ENCODE measurements at places on chromosomes 12 and 14.

GRCh38 chr14:91311284-91311662 is 66.8 kb upstream of the GPR68 start:
- DNase-seq: no peak

- no peak for DNase-seq
These were observed 473.5 kb downstream of the FOXG1 start for GRCh38 chr14:29240066-29240465.

DNA sequence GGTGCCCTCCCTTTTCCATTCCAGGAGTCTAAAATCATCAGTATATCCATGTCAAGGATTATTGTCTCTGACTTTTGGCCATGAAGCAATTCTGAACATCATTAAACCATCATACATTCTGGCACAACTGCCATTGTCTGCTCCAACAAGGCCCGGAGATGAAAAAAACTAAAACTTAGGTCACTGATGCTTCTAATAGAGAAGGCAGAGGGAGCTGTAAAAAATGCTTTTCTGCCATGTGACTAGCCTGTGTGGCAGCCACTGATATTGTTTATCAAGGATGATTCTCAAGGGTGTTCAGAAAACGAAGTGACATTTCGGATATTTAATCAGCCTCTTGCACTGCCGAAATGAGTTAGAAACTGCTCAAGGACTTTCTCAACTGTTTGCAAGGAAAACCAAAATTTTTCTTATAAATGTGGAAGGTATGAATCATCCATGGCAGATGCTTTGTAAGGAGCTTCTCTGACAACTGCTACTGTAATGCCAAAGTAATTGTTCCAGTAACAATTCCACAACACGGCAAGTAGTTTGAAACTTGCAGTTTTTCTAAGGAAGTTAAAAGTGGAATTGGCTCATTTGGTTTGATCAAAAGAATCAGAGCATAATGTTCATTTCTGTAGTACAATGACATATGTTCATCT is 1076.5 kb upstream of the FLRT2 start:
- no peak for DNase-seq

- DNase-seq: no peak
These were observed 121.3 kb upstream of the MAX start for GRCh38 chr14:65223636-65224035.

DNA sequence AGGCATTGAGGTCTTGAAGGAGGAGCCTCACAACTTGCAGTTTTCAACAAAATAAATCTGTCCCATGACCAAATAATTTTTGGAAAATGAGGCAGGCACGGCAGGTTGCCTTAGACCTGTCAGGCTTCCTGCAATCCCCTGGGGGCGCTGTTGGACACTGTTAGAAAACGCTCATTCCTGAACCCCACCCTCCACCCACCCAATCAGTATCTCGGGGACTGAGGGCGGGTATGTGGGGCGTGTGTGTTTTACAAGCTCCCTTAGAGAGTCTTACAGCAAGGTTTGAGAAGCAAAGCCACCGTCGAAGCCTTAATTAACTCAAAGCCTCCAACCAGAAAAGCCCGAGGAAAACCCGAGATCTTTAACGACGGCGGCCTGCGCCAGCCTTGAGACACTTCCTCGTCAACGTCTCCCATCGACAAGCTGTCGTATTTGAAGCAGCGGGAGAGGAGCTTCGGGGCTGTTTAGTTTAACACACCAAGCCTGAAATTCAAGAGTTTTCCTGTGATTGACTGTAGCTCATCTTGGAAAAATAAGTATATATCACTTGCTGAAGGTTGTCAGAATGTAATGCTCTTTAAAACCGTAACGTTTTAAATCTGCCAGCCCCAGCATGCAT is 123.0 kb downstream of the GLT1D1 start:
- DNase-seq: peak; percentile 72

GRCh38 chr14:60965402-60965801 is 15.5 kb downstream of the TRMT5 start:
- no peak for DNase-seq

- no peak for DNase-seq
These were observed 68.8 kb downstream of the EXOC5 start for GRCh38 chr14:57199921-57200320.

GRCh38 chr12:116416166-116416565 is 138.7 kb upstream of the MED13L start:
- DNase-seq: no peak

DNA sequence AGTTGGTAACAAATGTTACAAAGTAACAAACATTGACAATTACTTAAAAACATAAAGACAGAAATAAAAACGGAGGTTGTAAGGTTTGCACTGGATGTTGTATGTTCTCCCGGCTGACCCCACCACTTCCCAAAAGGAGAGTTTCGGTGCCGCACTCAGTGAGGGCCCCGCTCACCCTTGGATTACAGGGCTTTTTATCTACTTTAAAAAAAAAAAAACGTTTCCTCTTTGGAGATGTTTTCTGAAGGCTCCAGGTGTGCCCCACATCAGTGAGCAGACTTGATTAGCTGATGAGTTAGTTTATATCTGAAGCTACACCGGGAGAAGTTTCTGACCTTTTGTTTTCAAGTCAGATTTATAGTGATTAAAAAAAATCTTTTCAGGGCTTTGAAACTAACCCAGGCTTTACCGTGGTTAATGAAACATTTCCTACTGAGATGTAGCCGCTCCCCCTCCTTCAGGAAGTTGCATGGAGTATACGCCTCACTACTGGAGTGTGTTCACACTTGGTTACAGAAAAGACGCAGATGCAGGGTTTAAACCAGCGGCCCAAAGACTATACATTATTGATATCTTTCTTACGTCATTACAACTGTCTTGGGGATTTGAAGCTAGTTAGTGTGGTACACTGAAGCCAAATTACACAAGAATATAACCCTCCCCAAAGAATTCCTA is 38.0 kb upstream of the BCL7A start:
- DNase-seq: no peak

DNA sequence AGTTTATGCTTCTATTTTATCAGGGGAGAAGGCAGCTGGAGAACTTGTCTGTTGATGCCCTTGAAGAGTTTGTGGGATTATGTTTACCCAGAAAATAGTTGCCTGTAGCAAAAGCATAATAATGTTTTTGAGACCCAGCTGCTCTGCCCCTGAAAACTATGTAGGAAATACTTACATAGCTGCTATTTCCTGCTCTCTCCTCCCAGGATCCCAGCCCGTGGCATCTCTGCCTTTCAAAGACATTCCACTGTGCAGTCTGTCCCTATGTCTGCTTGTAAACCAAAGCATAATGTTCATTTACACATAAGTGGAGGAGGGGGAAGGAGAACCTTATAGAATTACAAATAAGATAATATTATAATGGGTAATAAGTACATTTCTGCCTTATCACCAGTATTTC is 198.7 kb downstream of the SYT1 start:
- no peak for DNase-seq

- peak; percentile 70 for DNase-seq
These were observed 10.9 kb upstream of the MYL2 start for GRCh38 chr12:110931315-110931728.

GRCh38 chr12:15717940-15718567 is 71.1 kb downstream of the EPS8 start:
- no peak for DNase-seq

GRCh38 chr12:68451261-68452077 is 119.3 kb upstream of the MDM1 start:
- DNase-seq: no peak

- DNase-seq: no peak
These were observed 3.3 kb downstream of the BTG1 start for GRCh38 chr12:92142251-92142926.

DNA sequence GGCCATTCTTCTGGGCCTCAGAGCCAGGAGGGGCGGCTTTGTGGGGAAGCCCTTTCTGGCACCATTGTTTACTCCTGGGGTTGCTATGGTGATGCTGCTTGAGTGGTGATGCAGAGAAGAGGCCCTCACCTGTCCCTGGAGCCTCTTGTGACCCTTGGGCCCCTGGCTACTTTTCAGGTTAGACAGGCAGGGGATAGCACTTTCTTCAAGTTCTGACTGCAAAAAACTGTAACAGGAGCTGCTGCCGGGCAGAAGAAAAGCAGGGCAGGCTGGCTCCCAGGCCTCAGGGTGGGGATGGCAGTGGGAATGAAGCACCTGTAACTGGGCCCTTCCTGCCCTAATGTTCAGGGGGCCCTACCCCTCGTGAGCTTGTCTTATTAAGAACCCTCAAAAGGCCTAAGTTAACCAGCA is at the start of gene TEX52:
TSS of gene TEX52 (minus strand) at position 19 of the 411 bp plus-strand sequence. CDS start at position 6, 13 bp downstream.
- peak; percentile 41 for DNase-seq

DNA sequence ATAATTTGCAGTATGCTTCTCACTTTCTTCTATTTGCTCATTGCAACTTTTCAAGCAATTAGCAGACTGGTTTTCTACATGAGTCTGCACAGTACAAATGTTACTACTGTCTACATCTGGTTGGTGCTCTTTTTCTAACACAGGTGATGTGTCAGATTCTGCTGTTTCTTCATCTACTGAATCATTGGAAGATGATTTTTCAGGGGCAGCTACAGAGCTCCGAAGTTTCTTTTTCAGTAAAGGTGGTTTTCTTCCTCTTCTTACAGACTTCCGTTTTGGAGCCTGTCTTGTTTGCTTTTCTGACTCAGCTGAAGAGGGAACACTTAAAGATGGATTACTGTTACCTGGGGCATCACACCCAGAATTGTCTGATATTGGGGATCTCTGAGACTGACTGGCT is 62.1 kb downstream of the SCAF11 start:
- no peak for DNase-seq

DNA sequence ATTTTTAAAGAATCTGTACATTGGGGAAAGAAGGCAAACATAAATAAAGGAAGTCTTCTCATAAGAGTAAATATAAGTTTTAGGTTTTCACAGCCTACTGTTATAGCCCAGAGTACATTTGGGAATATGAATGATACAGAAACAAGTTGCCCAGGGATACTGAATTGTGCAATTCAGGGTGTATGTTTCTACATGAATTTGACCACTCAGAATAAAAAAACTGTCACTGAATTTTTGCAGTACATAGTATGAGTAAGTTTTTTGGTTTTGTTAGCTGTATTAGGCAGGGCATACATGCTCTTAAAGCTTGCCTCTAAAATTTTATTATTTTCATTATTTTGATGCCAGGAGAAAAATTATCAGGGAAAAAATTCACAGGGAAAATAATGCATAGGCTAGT is 6.6 kb upstream of the PCNX4 start:
- no peak for DNase-seq

- no peak for DNase-seq
These were observed 52.7 kb downstream of the CCDC92 start for GRCh38 chr12:123919980-123920360.

DNA sequence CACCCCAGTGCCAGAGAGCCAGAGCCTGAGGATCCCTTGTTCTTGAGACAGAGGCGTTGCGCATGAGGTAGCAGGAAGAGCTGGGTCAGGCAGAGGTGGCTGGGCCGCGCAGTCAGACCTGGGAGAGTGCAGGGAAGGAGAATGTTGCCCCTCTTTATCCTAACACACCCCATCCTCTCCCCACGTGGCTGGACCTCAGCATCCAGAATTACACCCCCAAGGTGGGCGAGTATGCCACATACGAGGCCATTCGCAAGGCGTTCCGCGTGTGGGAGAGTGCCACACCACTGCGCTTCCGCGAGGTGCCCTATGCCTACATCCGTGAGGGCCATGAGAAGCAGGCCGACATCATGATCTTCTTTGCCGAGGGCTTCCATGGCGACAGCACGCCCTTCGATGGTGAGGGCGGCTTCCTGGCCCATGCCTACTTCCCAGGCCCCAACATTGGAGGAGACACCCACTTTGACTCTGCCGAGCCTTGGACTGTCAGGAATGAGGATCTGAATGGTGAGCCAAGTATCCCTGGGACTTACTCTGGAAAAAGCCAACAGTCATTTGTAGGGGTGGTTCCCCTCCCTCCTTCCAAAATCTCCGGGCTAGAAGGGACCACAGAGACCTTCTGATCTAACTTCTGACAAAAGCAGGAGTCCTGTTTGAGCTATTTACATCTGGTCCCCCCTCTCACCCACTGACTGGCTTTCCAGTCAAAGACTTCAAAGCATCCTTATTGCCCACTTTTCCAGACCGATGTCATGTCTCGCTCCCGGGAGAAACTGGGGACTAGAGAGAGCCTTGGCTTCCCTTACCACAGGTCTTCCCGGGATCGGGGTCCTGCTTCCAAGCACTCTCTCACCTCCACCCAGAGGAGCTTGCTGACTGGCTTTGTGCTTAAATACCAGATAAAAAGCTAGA is 6.1 kb downstream of the MMP14 start:
- no peak for DNase-seq

GRCh38 chr12:125983094-125983783 is 918.0 kb downstream of the AACS start:
- DNase-seq: peak; percentile 91

DNA sequence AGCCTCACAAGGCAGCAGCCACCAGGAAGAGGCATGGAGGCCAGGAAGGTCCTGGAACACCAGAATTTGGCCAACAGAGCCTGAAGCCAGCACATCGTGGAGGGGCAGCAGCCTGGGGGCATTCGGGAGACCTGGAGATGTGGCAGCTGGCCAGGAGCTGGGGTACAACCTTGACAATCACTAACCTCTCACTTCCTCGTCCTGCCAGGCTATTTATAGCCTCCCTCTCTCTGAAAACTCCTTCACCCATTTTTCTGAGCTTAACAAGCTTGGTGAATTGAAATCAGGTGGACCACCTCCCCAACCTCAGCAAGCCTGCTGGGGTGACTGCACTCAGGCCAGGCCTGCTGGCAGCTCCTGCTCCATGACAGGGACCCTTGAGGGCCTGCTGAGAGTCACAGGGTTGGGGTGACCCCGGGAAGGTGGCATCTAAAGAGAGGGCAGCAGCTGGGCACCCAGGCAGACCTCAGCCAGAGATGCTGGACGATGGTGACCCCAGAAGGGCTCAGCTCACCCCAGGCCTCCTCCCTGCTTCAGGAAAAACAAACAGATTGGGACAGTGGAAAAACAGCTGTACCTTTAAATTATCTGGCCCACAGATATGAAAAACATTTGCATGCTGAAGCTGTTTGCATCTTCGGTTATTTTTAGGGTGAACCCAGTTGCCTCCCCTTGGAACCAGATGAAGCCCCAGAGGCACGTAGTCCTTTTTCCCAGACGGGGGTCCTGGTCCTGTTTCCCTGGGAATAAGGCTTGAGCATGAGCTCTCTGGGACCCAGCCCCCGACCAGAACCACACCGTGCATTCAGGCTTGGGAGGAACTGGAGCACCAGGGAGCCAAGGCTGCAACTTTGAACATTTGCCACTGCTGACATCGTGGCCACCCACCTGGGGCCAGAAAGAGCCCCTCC is 67.0 kb downstream of the PITPNM2 start:
- DNase-seq: no peak

GRCh38 chr14:26870096-26870495 is 272.3 kb upstream of the NOVA1 start:
- no peak for DNase-seq

DNA sequence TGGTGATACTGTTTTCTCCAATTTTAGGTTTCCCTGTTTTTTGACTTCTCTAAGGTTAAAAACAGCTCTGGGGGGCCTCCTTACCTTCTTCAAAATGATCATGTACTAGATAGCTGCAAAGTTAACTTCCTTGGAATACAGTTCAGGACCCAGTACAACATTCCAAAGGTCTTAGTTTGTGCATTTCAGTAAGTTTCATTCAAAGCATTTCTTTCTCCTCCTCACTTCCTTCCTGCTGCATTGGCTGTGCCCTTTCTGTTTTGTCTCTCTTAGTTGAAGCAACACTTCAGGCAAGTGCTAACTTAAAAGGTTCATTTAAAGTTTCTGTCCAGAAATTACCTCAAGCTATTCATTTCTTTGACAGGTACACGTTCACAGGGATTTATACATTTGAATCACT is 95.7 kb downstream of the SCN8A start:
- DNase-seq: no peak
